ENCODE measurements at places on chromosomes 2 and 18.

- DNase-seq = no peak
These were observed 317.3 kb upstream of the TFPI start for GRCh38 chr2:187871506-187871905.

DNA sequence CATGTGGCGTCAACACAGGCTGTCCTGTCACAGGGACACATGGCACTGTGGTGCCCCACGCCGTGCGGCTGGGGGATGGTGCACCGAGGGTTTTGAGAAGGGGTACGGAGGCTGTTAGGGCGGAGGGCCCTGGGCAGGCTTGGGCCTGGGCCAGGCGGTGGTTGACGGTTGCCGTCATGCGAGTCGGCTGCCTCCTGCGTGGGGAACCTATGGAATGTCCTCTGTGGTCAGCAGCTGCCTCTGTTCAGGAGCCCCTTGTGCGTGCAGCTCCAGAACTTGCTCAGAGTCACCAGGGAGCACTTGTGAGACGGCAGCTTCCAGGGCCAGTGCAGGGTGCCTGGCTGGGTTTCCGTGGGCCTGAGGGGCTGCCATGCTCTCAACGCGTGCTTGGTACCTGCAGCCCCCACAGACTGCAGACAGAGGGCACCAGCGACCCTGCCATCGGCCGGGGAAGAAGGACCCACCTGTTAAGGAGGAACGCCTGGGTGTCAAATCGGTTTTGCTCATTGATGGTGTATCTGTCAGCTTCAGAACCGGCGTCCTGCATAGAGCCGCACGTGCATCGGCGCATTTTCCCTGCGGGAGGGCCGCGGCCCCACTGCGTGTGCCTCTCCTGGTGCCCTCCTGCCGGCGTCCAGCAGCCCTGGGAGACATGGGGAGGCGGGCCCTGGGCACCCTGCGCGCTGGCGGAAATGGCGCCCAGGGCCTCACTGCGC lies 10.0 kb upstream of the D2HGDH start:
- DNase-seq = no peak

GRCh38 chr2:32633040-32633439 lies 5.2 kb downstream of the TTC27 start:
- no peak for DNase-seq

DNA sequence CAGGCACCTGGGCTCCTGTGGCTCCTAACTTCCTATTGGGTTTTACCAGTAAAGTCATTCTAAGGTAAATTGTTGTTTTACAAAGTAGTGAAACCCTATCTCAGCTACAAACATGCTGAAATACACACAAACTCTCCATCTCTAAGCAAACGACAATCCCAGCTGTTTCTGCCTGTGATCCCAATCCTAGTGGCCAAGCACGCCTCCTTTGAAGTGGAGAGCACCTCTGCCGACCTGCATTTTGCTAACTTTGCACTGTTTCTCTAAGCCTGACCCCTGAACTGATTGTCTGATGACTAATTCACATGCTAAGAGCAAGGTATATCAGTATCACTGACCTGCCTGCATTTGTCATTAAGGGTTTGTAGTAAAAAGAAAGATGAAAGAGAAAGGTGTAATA lies 124.3 kb downstream of the PAX3 start:
- DNase-seq = no peak

DNA sequence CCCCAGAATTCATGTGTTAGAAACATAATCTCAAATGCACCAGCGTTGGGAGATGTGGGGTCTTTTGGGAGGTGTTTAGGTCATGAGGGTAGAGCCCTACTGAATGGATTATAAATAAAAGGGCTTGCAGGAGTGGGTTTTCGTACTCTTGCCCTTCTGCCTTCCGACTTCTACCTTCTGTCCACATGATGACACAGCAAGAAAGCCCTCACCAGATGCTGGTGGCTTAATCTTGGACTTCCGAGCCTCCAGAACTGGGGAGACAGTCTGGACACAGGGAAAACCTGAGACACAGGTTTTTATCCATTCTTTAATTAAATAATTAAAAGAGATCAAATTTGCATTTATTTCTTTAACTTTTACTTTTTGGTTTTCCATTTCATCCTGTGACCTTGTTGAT lies 87.8 kb downstream of the DIS3L2 start:
- no peak for DNase-seq

DNA sequence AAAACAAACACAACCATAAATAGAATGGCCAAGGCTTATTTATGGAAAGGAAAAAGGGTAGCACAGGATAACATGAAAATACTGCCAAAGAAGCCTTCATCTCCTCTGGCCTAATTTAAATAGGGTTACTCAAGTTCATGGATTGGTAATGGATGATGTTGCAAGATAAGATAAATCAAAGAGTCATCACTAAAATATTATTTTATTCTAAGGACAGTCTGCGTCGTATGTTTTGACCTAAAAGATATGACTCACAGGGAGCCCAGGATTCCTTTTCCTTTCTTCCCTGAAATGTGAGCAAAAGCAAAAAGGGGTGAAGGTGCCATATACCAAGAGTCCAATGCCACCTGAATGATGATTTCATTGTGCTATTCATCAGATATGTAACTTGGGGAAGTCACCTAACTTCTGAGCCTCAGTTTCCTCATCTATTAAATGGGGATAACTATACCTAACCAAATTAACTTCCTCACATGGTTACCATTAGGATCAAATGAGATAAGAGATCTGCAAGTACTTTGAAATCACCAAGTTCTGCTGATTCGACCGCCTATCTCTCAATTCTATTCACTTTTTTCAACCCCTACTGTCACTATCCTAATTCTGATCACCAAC lies 137.7 kb downstream of the THADA start:
- DNase-seq = no peak

DNA sequence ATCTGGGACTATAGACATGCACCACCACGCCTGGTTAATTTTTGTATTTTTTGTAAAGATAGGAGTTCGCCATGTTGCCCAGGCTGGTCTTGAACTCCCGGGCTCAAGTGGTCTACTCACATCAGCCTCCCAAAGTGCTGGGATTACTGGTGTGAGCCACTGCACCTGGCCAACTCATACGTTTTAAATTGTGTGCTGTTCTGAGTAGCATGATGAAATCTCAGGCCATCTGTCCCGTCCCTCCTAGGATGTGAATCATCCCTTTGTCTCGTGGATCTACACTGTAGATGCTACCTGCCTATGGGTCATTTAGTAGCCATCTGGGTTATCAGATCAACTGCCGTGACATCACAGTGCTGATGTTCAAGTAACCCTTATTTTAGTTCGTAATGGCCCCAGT lies 38.5 kb upstream of the RMP24 start:
- DNase-seq = no peak

DNA sequence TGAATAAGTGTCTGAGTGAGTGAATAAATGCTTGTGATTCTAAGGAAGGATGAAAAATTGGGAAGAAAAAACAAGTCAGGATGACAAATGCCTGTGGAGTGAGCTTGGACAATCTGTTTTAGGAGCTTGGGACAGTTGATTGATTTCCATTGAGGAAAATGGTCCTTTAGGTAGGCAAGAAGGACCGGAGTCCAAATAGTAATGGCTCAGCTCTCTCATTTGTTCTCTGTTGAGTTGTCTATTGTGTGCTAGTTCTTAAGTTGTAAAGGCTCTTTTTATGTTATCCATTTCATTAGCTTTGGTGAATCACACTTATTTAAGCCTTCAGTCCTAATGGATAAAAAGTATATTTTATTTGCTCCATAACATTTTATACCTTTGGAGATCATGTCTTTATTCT lies 31.9 kb downstream of the FAM171B start:
- DNase-seq = no peak

DNA sequence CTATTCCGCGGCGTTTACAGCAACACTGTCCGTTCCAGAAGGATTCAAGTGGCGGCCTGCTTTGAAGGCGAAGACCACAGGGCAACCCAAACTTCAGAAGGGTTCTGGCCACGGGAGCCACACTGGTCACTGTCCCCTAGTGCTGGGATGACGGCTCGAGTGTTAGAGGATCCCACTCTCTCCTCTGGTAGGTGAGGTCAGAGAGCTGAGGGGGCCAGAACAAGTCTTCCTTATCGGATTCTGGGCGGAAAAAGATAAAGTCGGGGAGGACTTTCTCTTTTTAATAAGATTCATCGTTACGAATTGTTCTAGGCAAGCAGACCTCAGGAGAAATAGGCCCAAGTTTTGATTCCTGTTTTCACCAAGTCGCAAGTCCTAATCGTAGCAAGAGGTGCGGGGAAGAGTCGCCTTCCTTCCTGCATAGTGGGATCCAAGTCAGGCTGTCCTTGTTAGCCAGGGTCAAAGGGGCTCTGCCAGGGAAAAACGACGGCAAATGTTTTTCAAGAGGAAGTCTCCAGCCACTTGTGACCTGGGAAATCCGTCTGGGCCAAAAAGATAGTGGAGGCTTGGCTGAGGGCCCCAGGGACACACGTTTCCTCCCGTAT lies 864 bp upstream of the MYL12A start:
- DNase-seq = no peak

- DNase-seq = no peak
These were observed 233.4 kb downstream of the AGPS start for GRCh38 chr2:177625744-177626650.

GRCh38 chr2:206231669-206232286 lies 42.7 kb upstream of the ZDBF2 start:
- DNase-seq = no peak

- no peak for DNase-seq
These were observed 68.7 kb downstream of the DNAJC10 start for GRCh38 chr2:182784777-182785176.

DNA sequence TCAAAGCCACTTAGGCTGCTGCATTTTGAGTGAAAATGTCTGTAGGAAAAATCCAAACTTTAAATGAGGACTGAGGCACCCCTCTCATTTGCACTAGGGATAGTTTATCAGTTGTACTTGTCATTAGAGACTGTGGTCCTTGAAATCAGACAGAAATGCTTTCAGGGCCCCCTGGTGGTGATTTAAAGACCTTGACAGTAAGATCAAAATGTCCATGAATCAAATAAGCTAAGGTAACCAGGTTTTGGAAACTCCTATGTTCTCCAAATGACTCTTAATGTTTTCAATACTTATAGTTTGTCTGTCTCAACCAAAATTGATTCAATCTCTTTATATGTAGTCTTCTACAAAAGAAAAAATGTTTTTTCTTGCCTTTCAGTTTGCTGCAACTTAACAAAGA lies 28.8 kb upstream of the DDX18 start:
- peak; percentile 28 for DNase-seq

DNA sequence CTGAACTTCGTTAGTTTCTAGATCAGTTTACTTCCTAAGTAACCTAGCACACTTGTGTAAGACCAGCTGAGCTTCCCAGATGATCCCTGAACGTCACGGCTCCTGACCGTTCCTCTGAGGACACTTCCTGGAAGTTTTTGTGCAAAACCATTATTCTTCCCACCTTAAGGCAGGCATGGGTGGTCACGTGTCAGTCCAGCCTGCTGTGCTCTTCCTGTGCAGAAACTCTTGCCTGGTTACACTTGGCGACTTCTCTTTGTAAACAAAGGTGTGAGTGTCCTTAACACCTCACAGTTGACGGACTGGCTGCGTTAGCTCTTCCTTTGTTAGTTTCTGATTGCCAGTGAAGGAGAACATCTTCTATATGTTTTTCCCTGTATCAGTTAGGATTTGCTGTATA lies 118.3 kb downstream of the SH3RF3 start:
- no peak for DNase-seq

- no peak for DNase-seq
These were observed 66.3 kb upstream of the GPR45 start for GRCh38 chr2:105175231-105175630.

Measured in progenitor cell of endocrine pancreas (in vitro differentiated cells).